ENCODE measurements at places on chromosomes 5 and 9.

DNA sequence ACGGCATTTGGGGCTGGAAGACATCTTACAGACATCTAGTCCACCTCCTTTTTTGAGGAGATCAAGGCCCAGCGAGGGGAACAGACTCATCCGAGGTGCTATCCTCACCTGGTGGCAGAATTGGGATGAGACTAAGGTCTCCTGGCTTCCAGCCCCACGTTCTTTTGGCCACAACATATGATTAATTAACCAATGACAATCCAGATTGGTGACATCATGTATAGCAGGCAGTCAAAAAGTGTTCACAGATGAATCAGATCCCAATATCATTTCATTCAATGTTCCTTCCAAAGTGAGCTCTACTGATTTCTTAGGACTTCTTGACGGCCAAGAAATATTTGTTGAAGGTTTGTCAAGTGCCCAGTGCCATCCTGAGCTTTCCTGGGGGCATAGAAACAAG, 3.9 kb downstream of the CFAP77 start:
- ATAC-seq: no peak

GRCh38 chr5:2832394-2832793, 80.9 kb upstream of the IRX2 start:
- ATAC-seq: no peak

GRCh38 chr5:31383734-31384133, 148.2 kb downstream of the DROSHA start:
- no peak for ATAC-seq

DNA sequence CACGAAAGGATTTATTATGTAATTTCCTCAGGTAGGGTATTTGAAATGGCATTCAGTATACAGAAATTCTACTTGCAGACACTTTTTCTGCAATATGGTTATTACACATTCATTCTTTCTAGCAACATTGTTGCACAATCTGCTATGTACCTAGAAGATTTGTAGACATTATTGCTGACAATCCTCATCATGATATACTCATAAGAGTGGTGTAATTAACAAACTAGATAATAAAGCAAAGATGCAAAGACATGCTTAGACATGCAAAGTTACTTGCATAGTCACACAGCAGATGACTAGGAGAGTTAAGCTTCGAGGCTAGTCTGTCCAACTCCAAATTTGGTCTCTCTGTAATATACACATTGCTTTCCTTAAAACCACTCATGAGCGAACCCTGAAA, 317.1 kb downstream of the ASTN2 start:
- ATAC-seq: no peak

DNA sequence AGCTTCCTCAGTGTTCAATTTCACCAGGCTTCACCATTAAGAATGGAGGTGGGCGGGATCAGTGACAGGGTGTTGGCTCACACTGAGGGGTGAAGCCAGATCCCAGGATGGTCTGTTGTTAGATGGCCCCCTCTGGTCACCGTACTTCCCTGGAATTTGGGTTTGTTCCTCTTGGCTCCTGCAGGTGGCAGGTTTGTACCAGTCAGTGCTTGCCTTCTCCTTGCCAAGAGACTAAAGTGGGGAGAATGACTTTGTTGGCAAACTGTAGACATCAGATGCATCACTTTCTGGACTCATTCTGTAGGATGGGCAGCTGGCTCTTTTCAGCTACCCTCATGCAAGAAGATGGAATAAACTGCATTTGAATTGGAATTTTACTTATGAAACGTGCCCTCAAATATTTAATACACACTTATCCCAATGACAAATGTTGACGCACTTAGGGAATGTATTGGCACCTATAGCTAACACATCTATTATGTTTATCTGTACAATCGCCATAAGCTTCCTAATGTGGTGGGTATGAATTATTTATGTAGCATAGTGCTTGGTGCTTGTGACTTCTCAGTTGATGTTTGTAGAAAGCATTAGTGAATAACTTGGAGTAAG, 31.4 kb upstream of the ANKRD55 start:
- no peak for ATAC-seq

GRCh38 chr9:121667214-121667613, 15.8 kb downstream of the DAB2IP start:
- no peak for ATAC-seq

DNA sequence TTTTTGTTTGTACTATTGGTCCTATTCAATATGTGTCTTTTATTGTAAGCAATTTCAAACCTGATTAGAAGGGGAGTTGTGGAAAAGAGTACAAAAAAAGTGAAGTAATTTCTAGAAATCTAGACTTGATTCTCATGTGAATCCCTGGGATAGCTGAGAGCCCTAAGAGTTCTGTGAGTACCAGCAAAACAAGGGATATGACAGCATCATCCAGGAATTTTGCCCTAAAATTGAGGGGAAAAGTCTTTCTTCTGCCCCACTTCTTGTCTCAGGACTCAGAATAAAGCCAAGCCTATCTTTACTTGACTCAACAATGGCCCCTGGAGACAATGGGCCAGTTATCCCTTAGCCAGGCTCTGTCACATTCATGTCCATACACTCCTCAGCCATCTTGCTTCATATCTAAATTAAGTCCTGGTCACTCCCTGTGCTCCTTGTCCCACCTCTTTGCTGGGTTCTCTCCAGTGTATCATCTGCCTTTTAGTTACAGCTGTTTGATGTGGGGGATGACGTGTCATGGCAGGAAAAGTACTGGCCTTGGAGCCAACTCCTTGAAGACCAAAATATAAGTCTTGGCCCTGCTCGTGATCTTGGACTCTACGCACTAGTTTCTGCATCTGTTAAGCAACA, 81.2 kb downstream of the ADAMTS12 start:
- ATAC-seq: peak; percentile 70

DNA sequence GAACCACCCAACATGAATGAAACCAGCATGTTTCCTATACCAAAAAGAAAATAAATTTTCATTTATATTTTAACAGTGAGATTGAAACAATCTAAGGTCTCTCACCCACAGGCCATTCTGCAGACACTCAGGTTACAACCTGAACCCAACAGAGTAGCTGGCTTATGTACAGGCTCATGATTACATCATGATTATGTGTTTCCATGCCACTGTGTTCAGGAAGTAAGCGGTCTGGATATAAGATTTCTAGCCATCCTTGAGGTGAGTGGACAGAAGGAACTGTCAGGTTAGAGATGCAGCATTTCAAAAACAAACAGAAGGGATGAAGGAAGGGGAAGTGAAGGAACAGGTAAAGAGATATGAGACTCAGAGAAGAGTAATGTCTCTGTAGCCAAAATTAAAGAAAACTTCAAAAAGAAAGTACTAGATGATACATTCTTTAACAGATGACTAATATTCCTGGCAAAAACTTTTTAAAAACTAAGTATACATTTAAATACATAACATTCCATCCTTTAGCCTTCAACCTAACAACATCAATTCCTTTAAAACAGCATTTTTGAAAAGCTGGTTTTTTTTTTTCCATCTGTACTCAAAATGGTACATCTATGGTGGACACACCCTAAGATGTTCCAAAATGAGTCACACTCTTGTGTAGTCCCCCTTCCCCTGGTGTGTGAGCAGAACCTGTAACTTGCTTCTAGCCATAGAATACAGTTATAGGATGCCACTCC, 119.8 kb downstream of the LPAR1 start:
- no peak for ATAC-seq

DNA sequence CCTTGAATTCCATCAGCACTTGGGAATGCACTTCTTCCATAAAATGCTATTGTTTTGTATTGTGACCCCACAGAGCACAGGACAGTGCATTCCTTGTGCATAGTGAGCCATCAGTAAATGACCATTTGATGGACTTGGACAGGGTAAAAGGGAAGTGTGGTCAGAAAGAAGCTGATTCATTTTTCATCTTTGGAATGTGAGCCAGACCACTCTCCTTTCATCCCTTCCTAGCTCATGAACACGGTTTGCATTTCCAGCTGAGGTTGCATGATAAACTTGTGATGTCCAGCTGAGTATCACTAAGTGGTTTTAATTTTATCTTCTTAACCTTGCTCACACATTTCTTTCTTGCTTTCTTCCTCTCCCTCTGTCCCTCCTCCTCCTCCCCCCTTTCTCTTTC, 101.3 kb downstream of the NUDT12 start:
- ATAC-seq: no peak

GRCh38 chr5:54495027-54495426, 22.5 kb upstream of the SNX18 start:
- ATAC-seq: no peak

- no peak for ATAC-seq
Measured at GRCh38 chr5:110900829-110901228, 162.0 kb downstream of the SLC25A46 start.

DNA sequence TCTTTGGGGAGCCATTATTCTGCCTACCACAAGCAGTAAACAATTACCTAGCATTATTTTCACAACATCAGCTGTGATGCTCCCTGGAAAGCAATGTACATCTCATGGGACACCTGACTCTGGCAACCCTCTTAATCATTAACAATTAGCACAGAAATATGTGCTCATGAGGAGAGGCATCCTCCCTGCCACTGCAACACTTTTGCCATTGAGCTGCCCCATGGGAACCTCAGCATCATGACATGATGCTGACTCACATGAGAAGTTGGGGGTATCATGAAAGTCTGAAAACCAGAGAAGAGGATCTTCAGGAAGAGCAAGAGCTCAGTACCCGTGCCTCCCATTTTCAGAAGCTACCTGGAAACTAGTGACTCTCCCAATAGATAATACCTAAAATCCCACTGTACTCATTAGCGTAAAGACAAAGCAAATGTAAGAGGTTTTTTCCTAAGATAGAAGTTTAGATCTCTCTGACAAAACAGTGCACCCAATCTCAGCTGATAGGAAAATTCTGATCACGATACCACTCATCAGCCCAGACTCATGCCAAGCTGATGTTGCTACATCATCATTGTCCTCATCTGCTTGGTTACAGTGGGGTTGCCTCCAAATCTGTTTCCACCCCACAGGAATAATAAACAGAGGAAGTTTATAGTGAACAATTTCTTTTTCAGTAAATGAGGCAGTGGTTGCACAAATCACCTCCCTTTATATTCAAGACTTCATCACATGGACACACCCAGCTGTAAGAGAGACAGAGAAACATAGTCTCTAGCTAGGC, 244.5 kb downstream of the NR2F1-AS1 start:
- no peak for ATAC-seq

- no peak for ATAC-seq
Measured at GRCh38 chr5:79687889-79688288, 1.7 kb upstream of the CMYA5 start.

- no peak for ATAC-seq
Measured at GRCh38 chr5:31581498-31582099, 49.5 kb downstream of the C5orf22 start.

- ATAC-seq: no peak
Measured at GRCh38 chr9:462121-462520, 247.5 kb downstream of the DOCK8 start.

DNA sequence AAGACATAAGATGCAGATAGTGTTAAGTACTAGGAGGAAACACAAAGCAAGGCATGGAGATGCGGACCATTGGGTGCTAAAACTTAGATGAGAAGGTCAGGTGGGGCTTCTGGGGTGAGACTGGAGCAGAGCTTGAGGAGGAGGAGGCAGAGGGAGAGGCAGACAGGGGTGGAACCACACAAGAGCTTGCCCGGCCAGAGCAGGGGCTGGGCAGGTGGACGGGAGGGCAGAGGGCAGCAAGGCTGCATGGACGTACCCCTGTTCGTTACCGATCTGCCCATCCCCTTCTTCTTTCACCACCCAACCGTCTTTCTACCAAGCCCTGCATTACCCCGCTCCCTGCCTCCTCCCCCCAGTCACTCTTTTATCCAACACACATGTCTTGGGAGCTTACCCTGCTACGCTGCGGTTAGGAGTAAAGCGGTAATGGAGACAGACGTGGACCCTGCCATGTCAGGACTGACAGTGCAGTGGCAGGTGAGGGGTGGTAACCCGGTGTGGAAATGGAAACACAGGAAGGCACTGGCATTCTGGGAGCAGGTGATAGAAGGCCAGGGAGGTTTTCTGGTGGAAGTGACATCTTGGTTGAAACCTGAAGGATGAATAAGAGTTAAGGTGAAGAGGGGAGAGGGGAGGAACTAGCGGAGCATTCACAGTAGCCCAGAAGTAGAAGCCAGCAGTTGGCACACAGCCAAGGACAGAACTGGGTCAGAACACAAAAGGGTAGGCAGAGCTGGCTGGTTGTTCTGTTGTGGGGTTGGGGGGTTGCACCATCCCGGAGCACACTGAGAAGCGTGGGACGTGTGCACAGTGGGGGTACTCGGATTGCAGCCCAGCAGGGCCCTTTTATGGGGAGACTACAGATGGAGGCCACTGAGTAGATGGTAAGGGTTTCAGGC, 167.2 kb downstream of the CACNA1B start:
- ATAC-seq: no peak

GRCh38 chr9:113985968-113986585, 92.0 kb downstream of the AMBP start:
- no peak for ATAC-seq

DNA sequence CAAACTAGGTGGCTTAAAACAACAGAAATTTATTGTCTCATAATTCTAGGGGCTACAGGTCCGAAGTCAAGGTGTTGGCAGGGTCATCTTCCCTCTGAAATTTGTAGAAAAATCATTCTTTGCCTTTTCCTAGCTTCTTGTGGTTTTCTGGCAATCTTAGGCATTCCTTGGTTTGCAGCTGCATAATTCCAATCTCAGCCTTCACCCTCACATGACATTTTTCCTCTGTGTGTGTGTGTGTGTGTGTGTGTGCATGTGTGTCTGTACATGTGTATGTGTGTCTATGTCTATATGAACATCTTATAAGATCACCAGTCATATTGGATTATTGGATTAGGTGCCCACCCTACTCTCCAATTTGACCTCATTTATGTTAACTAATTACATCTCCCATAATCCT, 330.6 kb downstream of the CHSY3 start:
- ATAC-seq: no peak

DNA sequence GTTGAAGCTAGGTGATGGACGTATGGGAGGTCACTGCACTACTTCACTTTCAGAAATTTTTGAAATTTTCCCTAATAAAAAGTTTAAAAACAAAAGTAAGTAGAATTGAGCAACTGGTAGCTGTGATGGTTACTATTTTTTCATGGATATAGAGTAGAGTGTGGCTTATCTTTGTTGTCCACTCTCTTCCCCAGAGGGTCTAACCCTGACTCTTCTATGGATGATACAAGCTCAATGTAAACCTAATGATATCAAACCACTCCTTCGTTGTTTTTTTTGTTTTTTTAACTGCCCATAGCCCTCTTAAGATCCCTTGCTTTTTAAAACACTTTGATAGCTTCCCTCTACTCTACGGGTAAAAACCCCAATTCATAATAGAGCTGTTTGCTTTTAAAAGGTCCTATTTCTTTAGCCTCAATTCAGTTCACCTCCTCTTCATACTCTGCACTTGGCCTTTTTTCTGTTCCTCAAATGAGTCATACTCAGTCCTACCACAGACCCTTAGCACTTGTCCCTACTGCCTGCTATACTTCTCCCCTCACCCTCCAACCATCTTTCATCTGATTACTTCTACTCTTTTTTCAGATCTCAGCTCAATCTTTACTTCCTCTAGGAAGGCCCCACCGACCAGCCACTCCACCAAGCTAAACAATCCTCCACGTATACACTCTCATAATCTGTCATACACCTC, 2.6 kb downstream of the HDAC3 start:
- no peak for ATAC-seq
